Stimulated activated CD4-positive, alpha-beta T cell treated with anti-CD3 and anti-CD28 coated beads, Interleukin-12 subunit alpha, Interleukin-12 subunit beta, amount 100 ng/mL, for 48 hours (primary cell): ENCODE measurements at places on chromosomes 5 and 9.
A peak's percentile ranks its signal among the peaks of the same experiment; 100 is the strongest.

- no peak for DNase-seq
Observed at GRCh38 chr5:98847054-98847453, 73.6 kb downstream of the RGMB start.

DNA sequence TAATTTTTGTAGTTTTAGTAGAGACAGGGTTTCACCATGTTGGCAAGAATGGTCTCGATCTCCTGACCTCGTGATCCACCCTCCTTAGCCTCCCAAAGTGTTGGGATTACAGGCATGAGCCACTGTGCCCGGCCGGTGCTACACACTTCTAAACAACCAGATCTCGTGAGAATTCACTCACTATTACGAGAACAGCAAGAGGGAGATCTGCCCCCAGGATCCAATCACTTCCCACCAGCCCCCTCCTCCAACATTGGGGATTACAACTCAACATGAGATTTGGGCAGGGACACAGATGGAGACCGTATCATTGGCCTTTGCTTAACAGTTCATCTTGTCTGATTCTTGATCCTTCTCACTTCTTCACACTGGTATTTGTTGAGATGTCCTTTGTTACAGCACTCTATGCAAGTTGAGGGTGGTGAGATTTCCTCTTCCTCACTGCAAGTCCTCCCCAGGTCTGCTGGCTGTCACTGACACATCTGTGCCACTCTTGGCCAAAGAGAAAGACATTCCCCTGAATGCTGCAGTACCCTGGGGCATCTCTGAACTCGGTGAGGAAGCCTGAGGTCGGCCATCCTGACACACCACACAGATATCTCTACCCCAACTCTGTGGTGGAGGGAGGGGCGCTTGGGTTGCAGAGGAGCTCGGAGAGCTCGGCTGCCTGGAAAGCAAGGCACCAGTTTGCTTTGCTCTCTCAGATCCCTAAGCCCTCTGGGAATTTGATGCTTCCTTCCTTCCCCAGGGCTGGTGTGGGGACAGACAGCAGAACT, 4.2 kb upstream of the SUB1 start:
- DNase-seq: no peak

DNA sequence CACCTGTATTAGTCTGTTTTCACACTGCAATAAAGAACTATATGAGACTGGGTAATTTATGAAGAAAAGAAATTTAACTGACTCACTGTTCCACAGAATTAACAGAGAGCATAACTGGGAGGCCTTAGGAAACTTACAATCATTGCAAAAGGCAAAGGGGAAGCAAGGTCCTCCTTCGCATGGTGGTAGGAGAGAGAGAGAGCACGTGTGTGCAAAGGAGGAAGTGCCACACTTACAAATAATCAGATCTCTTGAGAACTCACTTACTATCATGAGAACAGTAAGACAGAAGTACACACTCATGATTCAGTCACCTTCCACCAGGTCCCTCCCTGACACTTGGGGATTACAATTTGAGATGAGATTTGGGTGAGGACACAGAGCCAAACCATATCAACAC, 258.7 kb downstream of the TRIM32 start:
- DNase-seq: no peak

GRCh38 chr5:77129391-77129990, 42.4 kb upstream of the ZBED3 start:
- no peak for DNase-seq

GRCh38 chr5:172956228-172956627, 3.0 kb upstream of the RPL26L1 start:
- no peak for DNase-seq

DNA sequence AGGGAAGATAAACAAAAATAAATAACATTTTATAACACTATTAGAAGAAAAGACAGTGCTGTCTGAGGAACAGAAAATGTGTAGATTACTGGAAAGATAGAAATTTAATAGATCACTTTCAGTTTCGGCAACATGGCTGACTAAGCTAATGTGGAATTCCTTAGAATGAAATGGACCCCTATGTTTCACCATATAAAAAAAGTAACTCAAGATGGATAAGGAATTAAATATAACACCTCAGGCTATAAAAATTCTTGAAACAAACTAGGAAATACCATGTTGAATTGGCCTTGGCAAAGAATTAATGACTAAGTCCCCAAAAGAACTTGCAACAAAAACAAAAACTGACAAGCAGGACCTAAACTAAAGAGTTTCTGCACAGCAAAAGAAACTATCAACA, 558.3 kb downstream of the CHSY3 start:
- DNase-seq: no peak

- no peak for DNase-seq
Observed at GRCh38 chr9:8071445-8071798, 271.8 kb upstream of the DMAC1 start.

GRCh38 chr5:61651195-61651594, 319.1 kb downstream of the ZSWIM6 start:
- no peak for DNase-seq

GRCh38 chr9:86128235-86128822, 29.0 kb upstream of the GOLM1 start:
- DNase-seq: no peak

- no peak for DNase-seq
Observed at GRCh38 chr9:134040781-134041648, 15.7 kb downstream of the BRD3OS start.

- DNase-seq: no peak
Observed at GRCh38 chr5:90615355-90615754, 56.8 kb downstream of the ADGRV1 start.

DNA sequence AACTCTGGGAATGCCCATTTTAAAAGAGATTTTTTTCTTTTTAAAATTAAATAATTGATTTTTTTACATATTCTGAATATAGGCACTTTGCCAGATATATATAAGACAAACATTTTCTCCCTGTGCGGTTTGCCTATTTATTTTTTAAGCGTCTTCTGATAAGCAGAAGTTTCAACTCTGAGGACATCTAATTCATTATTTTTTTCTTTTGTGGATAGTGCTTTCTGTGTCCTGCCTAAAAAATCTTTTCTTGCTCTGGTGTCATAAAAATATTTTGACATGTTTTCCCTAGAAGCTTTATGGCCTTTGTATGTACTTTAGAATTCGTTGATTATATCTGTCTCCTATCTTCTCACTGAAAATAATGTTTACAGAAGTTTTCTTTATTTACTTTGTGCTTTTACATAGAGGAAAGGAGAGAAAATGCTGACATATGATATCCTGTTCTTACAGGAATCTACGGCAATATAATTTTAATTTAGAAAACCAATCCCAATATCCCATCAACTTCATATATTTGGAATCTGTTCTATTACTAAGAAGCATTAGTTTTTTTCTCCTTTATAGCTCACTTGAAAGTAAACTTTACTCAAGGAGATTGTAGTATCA, 111.9 kb upstream of the EFNA5 start:
- DNase-seq: no peak

DNA sequence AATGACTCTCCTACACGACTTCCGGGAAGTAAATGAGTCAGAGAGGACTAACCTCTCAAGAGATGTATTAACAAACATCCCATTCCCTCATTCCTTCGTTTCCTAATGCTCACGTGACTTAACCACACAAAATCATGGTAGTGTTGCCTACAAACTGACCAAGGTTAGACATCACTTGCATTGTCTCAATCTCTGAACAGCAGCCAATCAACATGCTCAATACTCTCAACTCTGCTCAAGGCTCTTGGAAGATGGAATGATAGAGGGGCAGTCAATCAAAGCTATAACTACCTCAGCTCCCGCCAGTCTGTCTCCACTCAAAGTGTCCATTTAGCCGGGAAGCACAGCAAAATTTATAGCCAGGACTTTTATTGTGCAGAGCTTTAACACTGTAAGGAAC, 143.8 kb upstream of the PIK3R1 start:
- no peak for DNase-seq

- no peak for DNase-seq
Observed at GRCh38 chr5:77892061-77893010, 116.2 kb upstream of the TBCA start.

DNA sequence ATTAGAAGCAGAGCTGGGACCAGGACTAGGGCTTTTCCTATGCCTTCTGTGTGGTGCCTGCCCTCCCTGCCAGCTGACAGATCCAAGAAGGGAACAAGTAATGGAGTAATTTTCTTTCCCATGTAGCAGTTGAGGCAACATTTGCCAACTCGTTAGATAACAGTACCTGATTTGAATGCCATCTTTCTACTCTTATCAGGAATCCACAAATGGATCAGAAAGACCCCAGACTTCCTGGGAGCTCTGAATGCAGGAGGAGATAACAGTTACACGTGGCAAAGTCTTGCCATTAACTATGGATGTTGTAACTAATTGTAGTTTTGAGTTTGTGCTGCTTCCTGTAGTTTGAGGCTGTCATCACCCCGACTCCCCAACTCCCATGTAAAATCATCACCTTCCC, 39.2 kb downstream of the RCL1 start:
- DNase-seq: no peak

GRCh38 chr5:82150559-82150958, 127.6 kb downstream of the RPS23 start:
- no peak for DNase-seq

DNA sequence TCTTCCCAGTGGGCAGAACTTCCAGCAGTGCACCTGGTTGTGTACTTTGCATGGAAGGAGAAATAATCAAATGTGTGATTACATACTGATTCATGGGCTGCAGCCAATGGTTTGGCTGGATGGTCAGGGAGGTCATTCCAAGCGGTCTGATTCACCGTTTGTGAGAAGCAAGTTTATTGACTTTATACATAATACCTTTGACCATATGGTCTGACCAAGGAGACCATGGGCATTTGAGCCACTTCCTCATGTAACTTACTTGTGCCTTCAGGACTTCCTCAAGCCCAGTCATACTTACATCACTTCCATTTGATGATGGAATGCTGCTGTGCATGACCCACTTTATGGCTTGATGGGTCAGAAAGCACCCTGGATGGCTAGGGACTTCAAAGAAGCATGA, 41.1 kb downstream of the DAP start:
- DNase-seq: no peak

GRCh38 chr5:20286512-20286911, 298.5 kb upstream of the CDH18 start:
- no peak for DNase-seq

DNA sequence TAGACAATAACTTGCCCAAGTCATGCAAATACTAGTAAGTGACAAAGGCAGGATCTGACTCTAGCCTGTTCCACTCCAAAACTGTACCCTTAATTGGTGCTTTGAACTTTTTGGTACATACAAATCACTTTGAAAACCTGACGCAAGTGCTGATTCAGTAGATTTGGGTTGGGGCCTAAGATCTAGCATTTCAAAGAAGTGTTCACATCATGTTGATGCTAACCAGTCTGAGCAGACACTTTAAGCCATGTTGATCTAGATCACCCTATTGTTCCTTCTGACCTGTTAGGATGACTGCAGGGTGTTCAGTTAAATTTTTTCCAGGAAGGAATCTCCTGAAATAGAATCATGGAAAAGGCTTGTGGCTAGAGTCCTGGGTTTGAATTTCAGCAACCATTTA, 57.7 kb upstream of the CPEB4 start:
- no peak for DNase-seq

- peak; percentile 15 for DNase-seq
Observed at GRCh38 chr5:926417-927171, 33.9 kb downstream of the TRIP13 start.

- no peak for DNase-seq
Observed at GRCh38 chr9:8733131-8733954, 933.8 kb upstream of the DMAC1 start.

DNA sequence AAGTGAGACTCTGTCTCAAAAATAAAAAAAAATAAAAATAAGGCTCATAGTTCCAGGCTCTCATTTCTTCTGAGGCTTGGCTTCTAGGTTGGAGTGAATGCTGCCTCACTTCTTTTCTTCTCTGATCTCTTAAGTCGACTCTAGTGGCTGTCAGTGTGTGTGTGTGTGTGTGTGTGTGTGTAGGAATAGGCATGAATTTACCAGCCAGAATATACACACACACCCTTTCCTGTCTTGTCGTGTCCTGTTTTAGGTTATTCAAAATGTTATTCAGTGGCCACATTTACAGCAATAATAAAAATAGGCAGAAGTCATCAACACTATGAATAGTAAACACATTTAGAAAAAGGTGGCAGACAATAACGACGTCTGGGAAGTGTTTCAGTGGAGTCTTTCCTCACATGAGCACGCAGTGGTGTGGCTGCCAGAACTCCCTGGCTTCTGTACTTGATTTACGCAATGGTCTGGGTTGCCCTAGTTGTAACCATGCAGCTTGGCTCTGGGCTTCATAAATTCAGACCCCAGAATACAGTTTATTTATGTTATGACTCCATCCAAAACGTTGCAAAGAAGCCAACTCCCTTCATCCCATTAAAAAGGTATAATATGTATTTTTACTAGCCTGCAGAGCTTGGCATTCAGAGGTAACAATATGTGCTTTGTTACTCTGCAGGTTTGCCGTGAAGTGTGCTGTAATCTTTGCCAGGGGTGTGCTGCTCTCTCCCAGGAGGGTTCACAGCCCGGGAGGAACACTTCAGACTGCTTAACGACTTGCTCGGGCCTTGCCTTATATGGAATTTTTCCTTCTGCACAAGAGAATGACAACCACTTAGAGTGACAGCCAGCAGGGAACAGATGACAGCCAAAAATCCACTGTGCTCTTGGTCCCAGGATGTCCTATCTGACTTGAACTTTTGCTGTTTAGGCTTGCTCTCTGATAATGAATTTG, 34.4 kb upstream of the PALM2AKAP2 start:
- no peak for DNase-seq

- DNase-seq: no peak
Observed at GRCh38 chr5:73895471-73895870, 269.5 kb downstream of the ARHGEF28 start.

GRCh38 chr5:75108931-75109596, 56.7 kb upstream of the GCNT4 start:
- no peak for DNase-seq

DNA sequence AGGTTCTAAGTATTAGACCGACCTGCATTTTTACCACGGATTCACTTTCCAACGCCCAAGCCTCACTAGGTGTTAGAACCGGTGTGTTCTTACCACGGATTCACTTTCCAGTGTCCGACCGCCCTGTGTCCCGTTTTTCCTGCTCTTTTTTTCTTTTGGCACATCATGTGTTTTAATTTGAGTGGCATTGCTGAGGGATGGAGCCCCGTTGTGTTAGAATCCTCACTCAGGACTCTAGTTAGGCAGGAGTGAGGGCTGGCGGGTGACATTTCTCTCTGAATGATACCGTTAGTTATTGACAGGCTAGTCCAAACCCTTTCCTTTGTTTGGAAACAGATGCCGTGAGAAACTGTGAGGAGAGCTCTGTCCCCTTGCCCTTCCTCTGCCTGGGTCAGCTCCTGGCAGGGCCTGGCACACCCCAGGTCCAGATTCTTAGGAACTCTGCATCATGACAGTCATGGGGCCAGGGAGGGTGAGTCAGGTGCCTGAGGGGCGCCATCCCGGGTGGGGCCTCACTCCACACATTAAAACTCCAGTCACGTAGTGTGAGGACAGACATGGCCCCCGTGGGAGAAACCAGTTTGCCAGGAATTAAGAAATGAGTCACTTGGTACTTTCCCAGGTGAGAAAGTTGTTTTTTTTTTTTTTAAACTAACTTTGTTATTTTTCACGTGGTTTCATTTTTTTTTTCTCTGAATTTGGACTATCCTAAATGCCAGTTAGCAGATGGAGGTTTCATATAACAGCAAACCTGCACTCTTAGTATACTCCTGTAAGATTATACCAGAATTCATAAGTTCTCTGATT, 15.8 kb downstream of the EXOC3 start:
- DNase-seq: peak; percentile 57
